ENCODE measurements at places on chromosomes 3 and 15.
A peak's percentile ranks its signal among the peaks of the same experiment; 100 is the strongest.

DNA sequence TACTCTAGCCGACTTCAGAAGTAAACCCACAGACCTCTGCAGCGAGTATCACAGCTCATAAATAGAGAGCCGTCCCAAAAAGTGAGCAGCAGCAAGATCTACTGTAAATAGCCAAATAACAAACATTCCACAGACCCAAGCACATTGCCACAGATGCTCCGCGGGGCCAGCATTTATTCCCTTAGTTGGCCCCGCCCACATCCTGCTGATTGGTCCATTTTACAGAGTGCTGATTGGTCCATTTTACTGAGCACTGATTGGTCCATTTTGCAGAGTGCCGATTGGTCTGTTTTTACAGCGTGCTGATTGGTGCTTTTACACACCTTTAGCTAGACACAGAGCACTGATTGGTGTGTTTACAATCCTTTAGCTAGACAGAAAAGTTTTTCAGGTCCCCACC is 17.3 kb upstream of the GABRB3 start:
- DNase-seq: no peak

DNA sequence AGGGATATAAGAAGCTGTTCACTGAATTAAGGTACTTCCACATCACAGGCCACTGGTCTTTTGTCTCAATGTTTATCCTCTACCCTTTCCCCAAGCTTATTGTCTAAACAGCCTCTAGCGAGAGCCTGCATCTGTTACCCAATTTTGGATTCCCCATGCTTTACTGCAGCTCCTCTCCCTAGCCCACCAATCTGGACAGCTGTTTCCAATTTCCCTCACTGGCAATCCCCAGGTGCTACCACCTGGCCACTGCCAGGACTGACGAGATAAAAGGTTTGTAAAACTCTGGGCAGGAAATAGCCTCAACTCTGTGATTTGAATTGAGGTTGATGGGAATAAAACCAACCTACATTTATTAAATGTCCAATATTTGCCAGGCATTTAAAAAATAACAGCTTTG is 58.0 kb upstream of the TEX9 start:
- no peak for DNase-seq

DNA sequence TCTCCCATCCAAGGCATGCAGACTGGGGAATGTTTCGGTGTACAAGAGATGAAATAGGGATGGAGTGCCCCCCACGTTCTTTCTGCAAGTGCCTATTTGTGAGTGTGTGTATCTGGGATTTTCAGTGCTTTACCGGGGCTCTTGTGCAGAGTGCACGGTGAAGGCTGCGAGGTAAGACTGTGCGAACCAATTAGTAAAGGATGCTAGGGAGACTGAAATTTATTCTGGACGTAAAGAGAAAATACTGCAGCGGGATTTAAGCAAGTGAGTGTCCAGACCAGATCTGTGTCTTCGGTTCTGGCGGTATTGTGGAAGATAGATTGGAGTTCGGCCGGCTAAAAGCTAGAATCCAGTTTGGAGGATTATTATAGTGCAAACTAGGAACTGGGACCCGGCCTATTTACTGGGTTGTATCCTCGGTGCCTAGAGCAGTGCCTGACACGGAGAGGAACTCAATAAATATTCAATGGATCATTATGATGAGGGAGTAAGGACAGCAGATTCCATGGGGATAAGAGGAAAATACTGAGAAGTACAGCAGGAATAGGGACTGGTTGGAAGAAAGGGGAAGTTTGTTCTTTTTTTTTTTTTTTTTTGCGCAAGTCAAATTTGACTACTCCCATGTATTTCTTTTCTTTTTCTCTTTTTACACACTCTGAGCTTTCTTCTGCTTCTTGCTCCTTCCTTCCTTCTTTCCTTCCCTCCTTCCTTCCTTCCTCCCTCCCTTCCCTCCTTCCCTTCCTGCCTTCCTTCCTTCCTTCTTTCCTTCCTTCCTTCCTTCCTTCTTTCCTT is 580 bp upstream of the MAGEF1 start:
- no peak for DNase-seq

DNA sequence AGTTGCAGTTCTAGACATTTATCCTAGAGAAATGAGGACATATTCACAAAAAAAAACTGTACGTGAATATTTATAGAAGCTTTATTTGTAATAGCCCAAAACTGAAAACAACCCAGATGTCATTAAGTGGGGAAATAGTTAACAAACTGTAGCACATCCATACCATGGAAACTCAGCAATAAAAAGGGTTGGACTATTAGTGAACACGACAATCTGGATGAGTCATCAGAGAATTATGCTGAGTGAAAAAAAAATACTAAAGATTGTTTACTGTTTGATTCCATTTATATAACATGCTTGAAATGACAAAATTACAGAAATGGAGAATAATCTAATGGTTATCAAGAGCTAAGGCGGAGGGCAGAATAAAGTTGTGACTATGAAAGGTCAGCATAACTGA is 59.5 kb downstream of the CPA3 start:
- no peak for DNase-seq

DNA sequence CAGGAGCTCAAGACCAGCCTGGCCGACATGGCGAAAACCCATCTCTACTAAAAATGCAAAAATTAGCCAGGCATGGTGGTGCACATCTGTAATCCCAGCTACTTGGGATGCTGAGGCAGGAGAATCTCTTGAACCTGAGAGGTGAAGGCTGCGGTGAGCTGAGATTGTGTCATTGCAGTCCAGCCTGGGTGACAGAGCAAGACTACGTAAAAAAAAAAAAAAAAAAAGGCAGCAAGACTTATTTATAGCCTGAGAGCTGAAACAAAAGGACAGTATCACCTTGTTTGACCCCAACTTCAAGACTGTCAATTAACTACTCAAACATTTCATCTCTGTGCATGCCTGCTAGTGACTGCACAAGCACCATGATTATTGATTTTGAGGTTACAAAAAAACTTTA is 478.9 kb upstream of the GBE1 start:
- DNase-seq: no peak

DNA sequence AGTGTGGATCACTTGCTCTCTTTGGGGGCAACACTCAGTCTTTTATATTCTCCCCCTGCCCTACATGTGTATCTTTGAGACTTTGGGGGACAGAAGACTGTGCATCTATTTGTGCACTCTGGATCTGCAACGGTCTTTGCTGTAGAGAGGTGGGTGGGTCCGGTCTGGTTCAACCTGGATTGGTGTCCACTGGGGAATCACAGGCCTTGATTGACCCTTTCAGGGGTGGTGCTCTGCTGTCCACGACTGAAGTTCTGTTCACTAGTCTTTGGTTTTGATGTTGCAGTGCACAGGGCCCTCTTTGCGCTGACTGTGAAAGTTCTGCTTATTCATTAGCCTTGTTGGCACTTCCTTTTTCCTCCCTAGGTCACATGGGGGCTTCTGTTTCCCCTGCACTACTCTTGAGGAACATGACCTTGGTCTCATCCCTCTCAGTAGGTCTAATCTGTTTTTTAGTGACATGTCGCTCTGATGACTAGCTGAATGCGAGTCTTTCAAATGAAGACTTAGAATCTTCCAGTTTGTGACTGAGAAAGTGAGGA is 284.2 kb downstream of the SV2B start:
- no peak for DNase-seq

DNA sequence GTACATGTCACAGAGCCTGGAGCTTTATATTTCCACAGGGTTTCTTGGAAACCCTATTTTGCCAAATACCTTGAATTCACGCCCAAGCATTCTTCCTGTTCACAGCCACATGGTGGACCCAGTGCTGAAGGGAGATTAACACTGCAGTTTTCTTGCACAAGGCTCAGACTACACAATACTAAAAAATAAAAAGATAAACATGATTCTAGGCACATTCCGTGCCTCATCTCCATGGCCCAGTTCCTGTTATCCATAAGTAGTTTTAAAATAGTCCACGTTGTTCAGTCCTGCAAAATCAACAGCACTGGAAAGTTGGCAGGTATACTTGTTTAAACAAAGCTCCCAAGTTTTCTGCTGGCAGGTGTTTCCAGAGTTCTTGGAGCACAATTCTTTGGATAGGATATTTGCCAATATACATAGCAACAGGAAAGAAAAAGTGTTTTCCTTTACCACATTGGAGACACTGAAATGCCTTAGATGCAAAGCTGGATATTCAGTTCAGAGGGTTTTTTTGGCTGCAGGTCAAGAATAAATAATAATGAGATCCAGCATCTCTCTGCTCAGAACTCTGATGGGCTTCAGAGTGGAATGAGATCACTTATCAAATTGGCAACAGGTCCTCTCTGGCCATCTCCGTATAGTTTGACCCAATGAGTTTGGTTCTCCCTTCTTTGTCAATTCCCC is 88.1 kb upstream of the TGFBR2 start:
- no peak for DNase-seq

GRCh38 chr15:68206711-68207151 is 1.6 kb upstream of the CALML4 start:
- DNase-seq: no peak

DNA sequence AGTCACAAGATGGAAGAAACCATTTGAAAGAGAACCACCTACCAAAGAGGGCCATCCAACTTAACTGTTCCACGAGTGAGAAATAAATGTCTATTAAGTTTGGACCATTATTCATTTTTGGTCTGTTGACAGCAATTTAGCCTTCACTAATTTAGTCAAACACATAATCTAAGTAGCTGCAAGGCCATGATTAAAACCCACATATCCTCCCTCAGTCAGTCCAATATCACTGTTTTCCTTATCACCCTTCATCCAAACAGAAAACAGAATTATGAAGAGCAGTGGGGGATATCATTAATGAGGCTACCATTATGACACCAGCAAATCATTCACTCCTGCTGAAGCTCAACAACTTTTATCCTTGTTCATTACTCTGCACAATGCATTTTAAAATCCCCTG is 52.0 kb downstream of the PIK3CB start:
- DNase-seq: no peak

- DNase-seq: no peak
Measured at GRCh38 chr15:80272987-80273386, 21.0 kb upstream of the CTXND1 start.

DNA sequence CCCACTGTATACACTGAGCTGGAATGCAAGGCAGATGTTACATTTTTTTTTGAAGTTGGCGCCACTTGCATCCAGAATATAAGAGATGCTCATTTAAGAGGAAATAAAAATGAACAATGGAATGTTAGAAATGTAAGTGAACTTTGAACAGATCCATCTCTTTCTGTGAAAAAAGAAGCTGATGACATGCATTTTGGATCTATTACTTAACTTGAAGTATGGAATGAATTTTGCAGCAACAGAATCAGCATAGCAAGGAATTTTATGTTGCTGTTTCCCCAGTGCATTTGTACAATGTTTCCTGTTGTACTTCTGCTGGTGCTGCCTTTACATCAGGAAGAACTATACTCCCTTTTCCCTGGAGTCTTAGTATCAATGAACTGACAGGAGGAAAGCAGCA is 178.2 kb downstream of the LSAMP start:
- no peak for DNase-seq

DNA sequence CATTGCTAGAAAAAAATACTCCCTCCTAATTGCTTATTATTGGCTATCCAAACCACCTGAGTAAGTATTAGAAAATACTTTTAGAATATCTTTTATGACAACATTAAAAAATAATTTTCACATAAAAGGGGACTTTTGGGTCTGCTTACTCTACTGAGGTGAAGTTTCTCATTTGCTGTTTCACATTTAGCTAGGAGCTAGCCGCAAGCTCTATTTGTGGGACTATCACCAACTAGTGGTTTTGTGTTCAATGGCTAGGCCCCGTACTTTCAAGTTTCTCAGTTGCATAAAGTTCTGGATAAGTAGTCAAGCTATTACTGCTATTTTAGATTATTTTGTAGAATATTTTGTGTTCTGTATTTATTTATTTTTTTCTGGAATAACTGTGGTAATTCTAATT is 244.2 kb upstream of the SLITRK3 start:
- DNase-seq: no peak

GRCh38 chr15:40807888-40808461 is 702 bp upstream of the DNAJC17 start:
- DNase-seq: no peak

- DNase-seq: peak; percentile 37
Measured at GRCh38 chr3:17841190-17841828, 98.9 kb upstream of the TBC1D5 start.

GRCh38 chr3:81502236-81502635 is 259.2 kb downstream of the GBE1 start:
- DNase-seq: no peak

- no peak for DNase-seq
Measured at GRCh38 chr15:52085299-52085698, 27.3 kb downstream of the BCL2L10 start.

GRCh38 chr3:2653706-2654105 is 456.5 kb downstream of the IL5RA start:
- DNase-seq: no peak

Data from stimulated activated CD8-positive, alpha-beta memory T cell treated with anti-CD3 and anti-CD28 coated beads, Interleukin-12 subunit alpha, Interleukin-12 subunit beta, amount 100 ng/mL, for 4 hours (primary cell).